ENCODE measurements at places on chromosomes 7 and 10.

DNA sequence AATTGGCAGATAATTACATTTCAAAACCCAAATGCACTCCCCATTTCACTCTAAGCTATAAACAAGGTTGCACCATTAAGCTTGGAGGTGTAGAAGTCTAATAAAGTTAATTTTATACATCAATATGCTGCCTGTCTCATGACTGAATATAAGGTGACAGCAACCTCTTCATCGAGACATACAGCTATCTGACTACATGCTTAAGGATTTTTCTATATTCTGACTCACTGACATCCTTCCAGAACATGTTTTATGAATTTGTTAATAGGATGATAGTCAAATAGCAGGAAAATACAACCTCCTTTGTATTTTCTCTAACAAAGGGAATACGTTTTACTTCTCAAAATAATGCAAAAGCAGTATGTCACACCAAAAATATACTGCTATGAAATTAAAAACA lies 76.6 kb downstream of the NRBF2 start:
- DNase-seq: no peak

- DNase-seq: no peak
Measured at GRCh38 chr10:78130966-78131710, 97.5 kb downstream of the RPS24 start.

DNA sequence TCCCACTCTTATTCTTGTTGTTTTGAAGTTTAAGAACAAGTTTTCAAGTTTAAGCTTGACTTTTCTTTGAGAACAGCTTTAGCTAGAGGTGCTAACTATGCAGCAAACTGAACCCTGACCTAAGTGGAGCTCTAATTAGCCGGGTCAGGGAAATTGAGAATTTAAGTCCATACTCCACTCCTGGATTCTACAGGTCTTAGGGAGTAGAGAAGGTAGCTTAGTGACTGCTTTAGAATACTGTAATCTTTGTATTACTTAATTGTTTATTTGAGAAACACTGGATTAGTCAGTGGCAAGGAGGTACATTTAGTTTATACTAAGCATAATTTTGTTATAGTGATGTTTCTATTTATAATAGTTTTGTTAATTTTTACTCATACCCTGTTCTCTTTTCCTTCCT lies 74.6 kb upstream of the STRIP2 start:
- no peak for DNase-seq

DNA sequence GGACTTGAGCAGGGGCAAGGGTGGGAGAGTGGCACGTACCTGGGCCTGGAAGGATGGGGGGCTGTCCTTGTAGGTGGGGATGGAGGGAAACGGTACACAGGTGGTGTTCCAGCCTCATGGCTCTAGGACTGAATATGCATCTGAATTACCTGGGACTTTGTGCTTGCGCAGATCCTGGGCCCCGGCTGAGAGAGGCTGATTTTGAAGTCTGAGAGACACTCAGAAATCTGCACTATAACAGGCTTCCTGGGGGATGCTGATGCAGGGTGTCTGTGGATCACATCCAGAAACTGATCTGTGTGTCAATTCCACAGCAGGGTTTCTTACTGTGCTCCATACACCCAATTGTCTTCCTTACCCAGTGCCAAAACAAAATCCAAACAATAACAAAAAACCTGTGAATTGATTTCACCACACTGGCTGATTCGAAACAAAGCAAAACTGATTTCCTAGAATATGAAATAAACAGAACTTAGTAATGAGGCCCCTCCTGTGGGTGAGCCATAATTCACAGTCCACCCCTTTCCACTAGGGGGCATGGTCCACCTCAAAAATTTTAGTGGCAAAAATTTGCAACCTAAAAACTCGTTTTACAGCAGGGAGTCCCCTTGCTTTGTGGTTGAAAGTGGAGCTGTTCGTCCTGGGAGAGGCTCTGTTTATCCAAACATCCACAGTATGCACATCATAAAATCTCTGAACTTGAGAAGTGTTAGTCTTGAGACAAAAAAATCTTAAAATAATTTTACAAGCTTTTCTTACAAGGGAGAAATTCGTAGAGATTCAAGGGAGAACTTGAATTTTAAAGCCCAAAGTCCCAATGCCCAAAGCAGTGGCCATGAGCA lies 32.0 kb upstream of the PLEKHA1 start:
- DNase-seq: peak; percentile 26

DNA sequence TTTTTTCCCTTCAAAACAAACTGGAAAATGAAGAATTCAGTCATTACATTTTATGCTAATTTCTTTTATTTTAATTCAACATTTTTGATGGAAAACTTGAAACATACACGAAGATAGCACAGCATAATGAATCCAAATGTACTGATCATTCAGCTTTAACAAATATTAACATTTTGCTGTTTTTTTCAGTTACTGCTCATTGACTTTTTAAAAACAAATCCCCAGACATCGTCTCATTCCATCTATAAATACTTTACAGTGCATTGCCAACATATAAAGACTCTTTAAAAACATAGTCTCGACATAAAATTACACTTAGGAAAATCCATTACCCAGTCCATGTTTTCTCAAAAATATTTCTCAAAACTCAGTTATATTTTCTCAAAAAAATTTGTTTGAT lies 452.3 kb downstream of the GALNT17 start:
- DNase-seq: no peak

GRCh38 chr7:35003679-35004303 lies 33.5 kb downstream of the DPY19L1 start:
- DNase-seq: no peak

- no peak for DNase-seq
Measured at GRCh38 chr10:61166065-61166464, 222.1 kb upstream of the RHOBTB1 start.

DNA sequence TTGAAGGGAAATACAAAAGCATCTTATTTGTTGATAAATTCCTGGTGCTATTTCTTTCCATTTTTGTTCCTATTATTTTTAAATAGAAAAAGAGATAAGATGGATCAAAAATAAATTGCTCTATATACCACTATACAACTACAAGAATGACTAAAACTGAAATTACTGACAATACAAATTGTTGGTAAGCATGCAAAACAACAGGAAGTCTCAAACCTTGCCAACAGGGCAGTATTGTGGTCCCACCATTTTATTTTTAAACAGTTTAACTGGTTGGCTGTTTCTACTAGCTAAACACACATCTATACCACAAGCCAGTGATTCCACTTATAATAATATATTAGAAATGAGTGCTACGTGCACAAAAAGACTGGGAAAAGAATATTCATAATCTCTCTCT lies 213.0 kb downstream of the JAZF1 start:
- DNase-seq: no peak

GRCh38 chr7:99679400-99680191 lies at the start of gene CYP3A5:
Gene CYP3A5 (minus strand): TSS chr7:99679996. CDS start chr7:99679896, 100 bp downstream.
- no peak for DNase-seq

GRCh38 chr10:77267703-77268675 lies 369.6 kb downstream of the KCNMA1 start:
- DNase-seq: no peak
